ENCODE measurements at places on chromosomes 12 and 14. TPM values are rescaled to one million over a fixed set of nuclear protein-coding genes. Genes with fewer than 3 reads are reported as not detected.

DNA sequence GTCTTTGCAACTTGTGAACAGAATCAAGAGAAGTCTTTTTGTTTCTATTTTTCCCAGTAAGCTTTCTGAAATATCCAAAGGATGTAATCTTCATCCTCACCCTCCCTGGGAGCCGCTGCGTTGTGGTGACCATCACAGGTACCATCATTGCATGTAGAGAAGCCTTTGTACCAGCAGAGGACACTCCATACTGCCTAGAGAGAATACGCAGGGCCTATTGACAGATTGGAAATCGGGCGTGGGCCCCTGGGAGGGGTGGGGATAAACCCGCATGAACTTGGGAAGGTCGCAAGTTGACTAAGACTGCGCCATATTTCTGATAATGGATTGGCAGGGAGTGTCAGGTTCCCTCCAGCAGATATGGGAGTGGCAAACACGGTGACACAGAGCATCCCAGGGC is 12.7 kb downstream of the KRT1 start:
- no peaks in the 10 kb centered on the region for H3K4me1 ChIP-seq
- no peak for DNase-seq

GRCh38 chr12:49301760-49302159 is 6.8 kb downstream of the PRPH start:
- no peak for DNase-seq
- H3K36me3 ChIP-seq: no peaks in the 10 kb centered on the region
- H3K4me3 ChIP-seq: no peak overlapping the region

- peak overlapping the region; percentile 70 for H3K27ac ChIP-seq
- no peaks in the 10 kb centered on the region for H3K27me3 ChIP-seq
- peak; percentile 45 for DNase-seq
- H3K36me3 ChIP-seq: no peaks in the 10 kb centered on the region
- peaks cover 12% of the 10 kb centered on the region for H3K4me1 ChIP-seq
- peak overlapping the region; percentile 93 for H3K4me3 ChIP-seq
Observed at GRCh38 chr14:93113678-93114067, 2.1 kb downstream of the ITPK1 start.

The CLEC4C gene
- total RNA-seq: not detected

The TROAP gene
- total RNA-seq: 51.8 TPM

GRCh38 chr12:44876544-44877410 is 662 bp upstream of the NELL2 start:
- H3K4me3 ChIP-seq: peak overlapping the region; percentile 46
- peaks cover 12% of the 10 kb centered on the region for H3K27me3 ChIP-seq
- H3K27ac ChIP-seq: no peak overlapping the region
- H3K36me3 ChIP-seq: no peaks in the 10 kb centered on the region
- H3K4me1 ChIP-seq: peaks cover 5% of the 10 kb centered on the region

DNA sequence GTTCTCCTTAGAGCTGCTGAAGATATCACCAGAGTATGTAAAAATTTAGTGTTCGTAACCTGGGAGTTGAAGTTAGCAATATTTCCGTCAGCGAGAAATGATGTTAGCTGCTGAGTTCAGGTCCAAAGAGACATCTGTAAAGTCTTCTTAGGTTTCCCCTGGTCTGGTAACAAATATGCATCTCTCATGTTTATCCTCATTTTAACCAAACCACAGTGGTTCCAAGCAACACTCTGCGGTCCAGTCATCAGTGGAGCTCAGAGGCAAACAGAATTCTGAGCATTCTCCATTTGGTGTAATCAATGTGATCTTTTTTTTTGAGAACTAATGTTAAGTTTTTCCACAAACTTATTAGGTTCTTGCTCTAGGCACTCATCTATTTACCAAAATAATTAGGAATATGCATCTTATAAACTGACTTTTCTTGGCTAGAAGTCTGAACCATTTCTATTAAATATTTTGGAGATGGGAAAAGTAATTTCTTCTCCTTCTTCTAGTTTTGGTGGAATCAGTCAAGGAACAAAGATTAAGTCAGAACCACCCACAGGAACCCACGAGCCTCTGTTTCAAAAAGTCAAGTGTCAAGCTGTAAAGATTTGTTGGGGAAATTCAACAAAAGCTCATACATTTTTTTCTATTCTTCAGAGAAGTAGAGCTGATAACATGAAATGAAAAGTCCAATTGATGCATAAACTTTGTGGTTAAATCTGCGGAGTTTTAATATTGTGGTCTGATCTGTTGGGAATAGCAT is 64.7 kb downstream of the IFNG start:
- no peaks in the 10 kb centered on the region for H3K27me3 ChIP-seq
- H3K4me1 ChIP-seq: no peaks in the 10 kb centered on the region
- H3K27ac ChIP-seq: no peak overlapping the region
- H3K4me3 ChIP-seq: no peak overlapping the region

GRCh38 chr12:11807458-11807857 is 158.0 kb downstream of the ETV6 start:
- no peak overlapping the region for H3K4me3 ChIP-seq
- H3K27ac ChIP-seq: no peak overlapping the region
- no peaks in the 10 kb centered on the region for H3K27me3 ChIP-seq
- no peak for DNase-seq

DNA sequence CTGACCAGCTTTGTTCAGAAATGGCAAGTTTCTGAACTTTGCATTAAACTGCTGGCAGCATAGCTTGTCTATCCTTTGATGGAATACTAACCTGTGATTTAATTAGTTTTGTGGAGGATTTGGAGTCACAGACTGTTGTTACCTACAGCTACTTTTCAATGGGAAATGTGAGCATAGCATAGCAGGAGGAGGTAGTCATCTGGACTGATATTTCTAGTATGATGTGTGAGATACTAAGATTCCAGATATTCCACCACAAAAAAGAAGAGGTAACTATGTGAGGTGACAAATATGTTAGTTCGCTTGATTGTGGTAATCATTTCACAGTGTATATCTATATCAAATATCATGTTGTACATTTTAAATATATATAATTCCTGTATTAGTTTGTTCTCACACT is 833.0 kb downstream of the SLC6A15 start:
- H3K27ac ChIP-seq: no peak overlapping the region
- H3K4me1 ChIP-seq: no peaks in the 10 kb centered on the region
- no peak overlapping the region for H3K4me3 ChIP-seq

The HOXC10 gene
- total RNA-seq: not detected

GRCh38 chr12:94618995-94619695 is 31.2 kb downstream of the TMCC3 start:
- H3K27me3 ChIP-seq: no peaks in the 10 kb centered on the region
- no peak overlapping the region for H3K27ac ChIP-seq
- no peaks in the 10 kb centered on the region for H3K36me3 ChIP-seq
- H3K4me1 ChIP-seq: peaks cover 18% of the 10 kb centered on the region

DNA sequence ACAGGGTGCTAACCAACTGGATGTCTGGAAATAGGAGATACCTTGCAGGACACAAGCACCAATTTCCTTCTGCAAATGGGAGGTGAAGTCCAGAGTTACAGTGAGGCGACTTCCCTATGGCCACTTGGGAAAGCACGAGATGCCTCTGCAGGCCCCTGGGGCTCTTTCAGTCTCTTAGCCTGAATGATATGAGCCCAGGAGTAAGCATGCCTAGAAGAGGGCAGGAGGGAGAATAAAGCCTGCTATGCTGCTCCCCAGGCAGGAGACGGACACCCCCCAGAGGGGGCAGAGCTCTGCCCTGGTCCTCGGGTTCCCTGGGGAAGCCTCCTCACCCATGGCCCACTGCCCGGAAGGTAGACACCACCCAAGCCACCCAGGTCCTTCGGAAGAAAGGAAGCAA is 105.1 kb downstream of the GCH1 start:
- no peaks in the 10 kb centered on the region for H3K4me1 ChIP-seq
- no peak overlapping the region for H3K27ac ChIP-seq
- H3K36me3 ChIP-seq: no peaks in the 10 kb centered on the region
- no peaks in the 10 kb centered on the region for H3K27me3 ChIP-seq

DNA sequence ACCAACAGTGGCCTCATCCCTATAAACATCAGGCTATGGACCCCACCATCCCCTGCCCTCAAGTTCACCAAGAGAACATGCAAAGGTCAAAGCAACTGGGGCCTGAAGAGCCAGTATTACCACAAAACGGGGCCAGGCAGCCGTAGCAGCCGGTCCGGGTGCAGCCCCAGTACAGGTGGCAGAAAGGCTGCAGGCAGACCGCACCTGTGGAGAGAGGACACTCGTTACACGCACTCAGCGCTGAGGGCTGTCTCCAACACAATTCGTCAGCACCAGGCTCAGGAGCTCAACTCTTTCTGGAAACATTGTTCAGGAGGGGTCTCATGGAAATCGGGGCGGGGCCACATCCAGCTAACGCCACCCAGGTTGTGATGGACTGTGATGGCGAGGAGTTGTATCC is 19.9 kb upstream of the GOLGA3 start:
- H3K4me1 ChIP-seq: no peaks in the 10 kb centered on the region
- peaks cover 35% of the 10 kb centered on the region for H3K36me3 ChIP-seq
- no peak for DNase-seq
- H3K4me3 ChIP-seq: no peak overlapping the region

GRCh38 chr12:91264178-91264577 is 81.6 kb upstream of the DCN start:
- no peak overlapping the region for H3K4me3 ChIP-seq
- H3K27ac ChIP-seq: no peak overlapping the region
- no peaks in the 10 kb centered on the region for H3K36me3 ChIP-seq
- no peaks in the 10 kb centered on the region for H3K4me1 ChIP-seq

DNA sequence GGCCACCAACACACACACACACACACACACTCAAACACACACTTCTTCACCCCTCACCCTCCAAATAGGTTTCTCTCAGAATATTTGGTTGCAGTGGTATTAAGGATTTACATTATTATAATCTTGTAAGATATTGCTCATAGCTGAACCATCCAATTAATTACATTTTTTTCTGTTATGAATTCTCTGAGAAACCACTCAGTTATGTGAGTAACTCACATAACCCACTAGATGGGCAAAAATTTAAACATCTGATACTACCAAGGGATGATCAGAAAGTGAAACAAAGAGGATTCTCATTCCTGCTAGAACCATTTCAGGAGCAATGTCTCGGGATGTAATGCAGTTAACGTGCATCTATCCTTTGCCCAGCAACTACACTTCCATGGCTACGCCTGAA is 31.6 kb downstream of the TMTC1 start:
- H3K4me3 ChIP-seq: no peak overlapping the region
- DNase-seq: no peak
- no peaks in the 10 kb centered on the region for H3K27me3 ChIP-seq
- H3K4me1 ChIP-seq: no peaks in the 10 kb centered on the region
- no peaks in the 10 kb centered on the region for H3K36me3 ChIP-seq
- H3K27ac ChIP-seq: no peak overlapping the region
